GM19239 (cell line): ENCODE measurements at places on chromosomes 16 and 17.

DNA sequence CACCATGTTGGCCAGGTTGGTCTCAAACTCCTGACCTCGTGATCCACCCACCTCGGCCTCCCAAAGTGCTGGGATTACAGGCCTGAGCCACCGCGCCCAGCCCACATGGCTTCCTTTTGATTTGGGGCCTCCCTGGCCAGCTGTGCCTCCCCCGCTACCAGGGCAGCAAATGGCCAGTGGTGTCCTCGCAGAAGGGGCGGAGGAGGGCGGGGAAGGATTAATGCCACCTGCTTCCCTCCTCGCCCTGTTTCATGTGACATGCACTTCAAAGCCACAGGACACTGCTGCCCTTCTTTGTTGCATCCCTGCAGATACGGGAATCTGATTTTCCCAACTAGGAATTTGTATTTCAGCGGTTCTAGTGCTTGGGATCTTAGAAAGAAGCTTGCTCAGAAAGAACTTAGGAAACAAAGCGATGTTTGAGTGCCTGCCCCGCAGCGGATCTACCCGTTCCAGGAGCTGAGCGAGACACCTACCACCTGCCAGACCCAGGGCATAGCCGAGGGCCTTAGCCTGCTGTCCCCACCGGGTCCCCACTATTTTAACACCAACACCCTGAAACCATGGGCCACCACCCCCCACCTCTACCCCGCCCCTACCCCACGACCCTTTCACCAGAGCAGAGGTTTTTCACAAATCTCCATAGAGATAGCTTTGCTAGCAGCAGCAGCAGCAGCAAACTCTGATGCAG is 37.7 kb upstream of the CCDC182 start:
- DNase-seq: no peak

DNA sequence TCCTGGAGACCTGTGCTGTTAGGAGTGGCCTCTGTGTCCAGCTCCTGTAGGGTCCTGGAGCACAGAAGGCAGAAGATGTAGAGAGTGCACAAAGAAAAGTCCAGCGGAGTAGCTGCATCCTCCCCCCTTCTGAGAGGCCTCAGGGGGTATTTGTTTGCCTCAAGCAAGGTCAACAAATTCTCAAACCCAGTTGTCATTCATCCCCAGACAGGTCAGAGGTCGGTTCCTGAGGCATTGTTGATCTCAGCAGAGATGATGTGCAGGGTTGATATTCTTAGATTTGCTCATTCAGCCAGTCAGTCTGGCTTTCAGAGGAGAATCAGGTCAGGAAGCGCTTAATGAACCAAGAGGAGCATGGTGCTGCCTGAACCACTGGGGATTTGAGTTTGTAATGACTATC is 8.3 kb upstream of the RBFOX1 start:
- DNase-seq: no peak

DNA sequence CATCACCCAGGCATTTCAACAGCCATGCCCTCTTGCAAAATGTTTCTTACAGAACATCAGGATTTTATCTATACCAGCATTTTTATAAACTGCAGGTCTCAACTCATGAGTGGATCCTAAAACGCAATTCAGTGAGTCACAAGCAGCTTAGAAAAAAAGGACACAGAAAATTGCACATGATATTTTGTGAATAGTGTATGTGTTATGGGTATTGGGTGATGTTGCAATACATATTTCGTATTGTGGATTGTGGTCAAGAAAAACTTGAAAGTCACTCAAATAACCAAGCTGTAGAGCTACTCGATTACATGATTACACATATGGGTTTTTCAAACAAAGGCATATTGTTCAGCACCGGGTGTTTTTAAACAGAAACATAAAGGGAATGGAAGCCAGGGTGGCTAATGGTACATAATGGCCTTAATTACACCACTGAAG is 1.4 kb downstream of the WIPI1 start:
- no peak for DNase-seq

DNA sequence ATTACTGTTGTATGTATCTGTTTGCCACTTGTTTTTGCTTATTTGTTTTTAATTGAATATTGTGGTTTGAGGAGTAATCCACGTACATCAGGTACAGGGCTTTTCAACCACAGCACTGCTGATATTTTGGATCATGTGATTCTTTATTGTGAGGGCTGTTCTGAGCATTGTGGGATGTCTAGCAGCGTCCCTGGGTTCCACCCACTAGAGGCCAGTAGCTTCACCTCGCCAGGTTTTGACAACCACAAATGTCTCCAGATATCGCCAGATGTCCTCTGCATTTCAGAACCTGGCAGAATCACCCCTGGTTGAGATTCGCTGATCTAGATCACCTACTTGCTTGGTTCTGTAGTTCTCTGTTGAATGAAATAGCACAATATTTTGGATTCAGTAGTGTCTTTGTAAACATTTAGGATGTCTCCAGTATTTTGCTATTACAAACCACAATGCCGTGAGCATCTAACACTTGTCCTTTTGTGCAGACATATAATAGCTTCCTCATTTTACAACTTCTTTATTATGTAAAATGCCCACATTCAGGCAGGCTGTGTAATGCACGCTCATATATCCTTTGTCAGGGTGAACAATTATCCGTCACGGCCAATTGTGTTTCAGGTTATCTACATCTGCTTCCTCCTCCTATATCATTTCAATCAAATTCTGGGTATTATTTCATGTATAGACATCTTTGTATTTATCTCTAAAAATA is 380.3 kb downstream of the SNX29 start:
- no peak for DNase-seq

DNA sequence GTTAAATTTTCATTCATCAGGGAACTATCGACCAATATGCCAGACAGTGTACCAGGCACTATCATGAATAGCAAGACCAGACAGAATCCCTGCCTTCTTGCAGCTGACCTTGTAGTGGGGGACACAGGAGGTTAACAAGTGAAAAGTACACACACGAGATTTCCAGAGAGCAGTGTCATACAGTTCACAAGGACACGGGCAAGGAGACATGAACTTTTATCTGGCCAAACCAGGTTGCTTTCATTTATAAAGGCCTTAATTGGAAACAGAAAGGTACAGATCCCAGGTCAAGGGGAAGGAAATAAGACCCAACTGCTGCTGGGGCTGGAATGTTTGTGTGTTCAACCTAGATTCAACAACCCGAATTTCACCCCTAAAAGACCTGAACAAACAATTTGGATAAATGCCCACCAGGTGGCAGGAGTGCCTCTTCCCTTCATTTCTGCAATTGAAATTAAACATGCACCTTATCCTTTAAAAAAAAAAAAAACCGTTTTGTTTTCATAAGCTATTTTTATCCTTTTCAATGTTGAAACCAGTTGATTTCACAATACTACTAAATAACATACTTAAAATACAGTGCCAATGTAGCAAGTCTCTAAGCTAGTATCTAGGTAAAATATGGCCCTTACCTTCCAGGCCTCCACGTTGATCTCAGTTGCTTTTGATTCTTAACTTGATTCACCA is 65.9 kb downstream of the EMP2 start:
- peak; percentile 50 for DNase-seq

DNA sequence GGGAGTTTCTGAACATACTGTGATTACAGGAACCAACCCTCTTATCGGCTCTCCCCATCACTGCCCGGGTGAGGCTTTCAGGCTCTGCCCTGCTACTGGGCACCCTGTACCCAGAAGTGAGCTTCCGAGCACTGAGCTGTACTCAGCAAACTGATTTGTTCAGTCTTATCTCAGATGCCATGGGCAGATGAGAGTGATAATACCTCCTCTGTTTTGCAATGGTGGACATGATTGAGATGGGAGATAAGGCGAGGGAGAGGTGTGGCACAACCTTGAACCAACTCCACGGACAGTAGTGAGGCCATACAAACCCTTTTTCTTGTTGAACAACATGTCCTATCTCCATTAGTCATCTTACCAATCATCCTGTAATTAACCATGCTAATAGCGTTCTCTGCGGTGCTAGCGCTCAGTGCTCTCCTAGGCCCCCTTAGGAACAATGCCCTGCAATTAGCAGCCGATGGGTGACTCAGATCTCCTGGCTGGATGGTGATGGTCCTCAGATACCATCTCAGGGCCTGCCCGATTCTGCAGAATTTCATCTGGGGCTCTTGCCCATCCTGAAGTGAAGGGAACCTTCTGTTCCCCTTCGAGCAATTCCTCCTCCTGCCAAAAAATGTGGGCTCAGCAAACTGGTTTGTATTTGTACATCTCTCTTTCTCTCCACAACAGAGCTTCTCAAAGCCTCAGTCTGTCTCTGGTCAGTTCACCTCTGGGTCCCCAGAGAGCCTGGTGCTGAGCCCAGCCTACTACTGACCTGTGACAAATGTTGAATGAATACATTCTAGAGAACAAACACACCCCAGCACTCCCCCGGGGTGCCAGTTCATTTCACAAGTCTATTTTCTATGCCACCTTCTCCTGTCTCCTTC is 139.3 kb upstream of the IRX3 start:
- DNase-seq: no peak

GRCh38 chr17:50221864-50222545 is 20.6 kb upstream of the COL1A1 start:
- DNase-seq: no peak
